ENCODE measurements at places on chromosomes 16 and 17. TPM values are rescaled to one million over a fixed set of nuclear protein-coding genes. Genes with fewer than 3 reads are reported as not detected.

DNA sequence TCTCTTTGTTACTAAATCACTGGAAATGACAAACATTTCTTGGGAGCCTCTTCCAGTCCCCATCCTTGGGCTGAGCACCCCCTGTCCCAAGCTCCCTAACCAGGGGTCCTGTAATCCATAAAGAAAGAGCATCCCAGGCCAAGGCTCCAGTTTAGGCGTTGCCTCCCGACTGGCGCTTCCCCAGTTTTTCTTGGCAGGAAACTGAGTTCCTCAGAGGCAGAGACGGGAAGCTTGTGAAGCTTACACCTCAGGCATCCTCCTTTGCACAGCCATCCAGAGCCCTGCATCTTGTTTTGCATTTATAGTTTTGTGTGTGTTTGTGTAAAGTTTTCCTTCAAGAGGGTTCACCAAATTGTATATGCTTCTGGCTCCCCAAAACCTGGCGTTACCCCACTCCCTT lies 7.1 kb downstream of the COPZ2 start:
- no peak for DNase-seq

DNA sequence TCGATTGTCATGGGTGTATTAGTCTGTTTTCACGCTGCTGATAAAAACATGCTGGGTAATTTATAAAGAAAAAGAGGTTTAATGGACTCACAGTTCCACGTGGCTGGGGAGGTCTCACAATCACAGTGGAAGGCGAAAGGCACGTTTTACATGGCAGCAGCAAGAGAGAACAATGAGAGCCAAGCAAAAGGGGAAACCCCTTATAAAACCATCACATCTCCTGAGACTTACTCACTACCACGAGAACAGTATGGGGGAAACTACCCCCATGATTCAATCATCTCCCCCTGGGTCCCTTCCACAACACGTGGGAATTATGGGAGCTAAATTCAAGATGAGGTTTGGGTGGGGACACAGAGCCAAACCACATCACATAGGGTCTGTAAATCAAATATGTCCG lies 167.4 kb upstream of the XYLT1 start:
- no peak for DNase-seq

GRCh38 chr17:29063992-29064391 lies 21.1 kb downstream of the PIPOX start:
- DNase-seq, result no peak

ITGAD gene
- not detected for total RNA-seq

TMEM235 gene
- total RNA-seq, result 21.1 TPM

ABCA8 gene
- total RNA-seq, result 0.31 TPM

Measured in endothelial cell (in vitro differentiated cells).